KG1 (cell line): ENCODE measurements at places on chromosomes 1 and 21.

- DNase-seq, result no peak
Observed at GRCh38 chr21:44917446-44918106, 3.1 kb downstream of the ITGB2 start.

DNA sequence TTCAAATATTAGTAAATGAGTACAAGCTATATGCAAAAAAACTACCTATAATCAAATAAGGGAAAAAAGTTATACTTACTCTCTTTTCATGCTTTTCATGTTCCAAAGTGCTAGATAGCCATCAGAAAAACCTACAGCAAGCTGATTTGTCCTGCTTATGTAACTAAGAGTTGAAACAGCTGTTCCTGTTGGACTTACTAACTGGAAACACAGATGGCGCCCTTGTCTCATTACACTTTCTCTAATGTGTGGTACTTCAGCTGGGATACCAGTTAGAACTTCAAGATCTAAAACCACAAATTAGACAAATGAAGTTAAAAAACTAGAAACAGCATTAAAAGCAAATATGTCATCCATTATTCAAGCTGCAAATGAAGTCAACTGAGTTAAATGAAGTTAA, 24.3 kb downstream of the AHCTF1 start:
- DNase-seq, result no peak

DNA sequence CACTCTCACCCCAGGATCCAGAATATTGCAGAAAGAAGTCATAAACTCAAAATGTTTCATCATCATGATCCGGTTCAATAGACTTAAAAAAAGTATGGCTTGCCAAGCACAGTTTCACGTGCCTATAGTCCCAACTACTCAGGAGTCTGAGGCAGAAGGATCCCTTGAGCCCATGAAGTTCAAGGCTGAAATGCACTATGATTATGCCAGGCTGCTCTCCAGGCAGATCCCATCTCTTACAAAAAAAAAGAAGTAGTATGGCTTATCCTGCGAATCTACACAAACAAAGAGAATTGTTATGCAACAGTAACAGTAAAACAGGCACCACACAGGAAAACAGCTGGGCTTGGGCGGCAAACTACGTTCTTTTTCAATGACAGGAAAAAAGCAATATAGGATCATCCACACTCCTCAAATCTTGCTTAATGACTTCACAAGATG, 76.2 kb downstream of the EIF4G3 start:
- DNase-seq, result no peak

DNA sequence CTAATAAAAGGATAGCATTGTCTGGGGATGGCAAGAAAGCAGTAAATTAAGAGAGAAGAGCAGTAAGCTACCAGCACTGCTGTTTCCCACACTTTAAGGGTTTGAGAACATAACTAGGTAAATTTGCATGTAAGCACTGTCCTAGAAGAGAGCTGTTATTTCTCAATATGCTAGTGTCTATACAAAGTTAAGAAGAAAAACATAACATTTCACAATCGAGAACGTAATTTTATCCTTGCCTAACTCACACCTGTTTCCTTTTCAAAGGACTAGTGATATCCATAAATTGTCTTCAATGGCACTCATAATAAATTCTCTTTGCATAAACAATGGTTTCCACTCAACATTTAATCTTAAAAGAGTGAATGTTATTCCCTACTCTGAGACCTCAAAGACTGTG, 576.0 kb downstream of the PTBP2 start:
- no peak for DNase-seq

DNA sequence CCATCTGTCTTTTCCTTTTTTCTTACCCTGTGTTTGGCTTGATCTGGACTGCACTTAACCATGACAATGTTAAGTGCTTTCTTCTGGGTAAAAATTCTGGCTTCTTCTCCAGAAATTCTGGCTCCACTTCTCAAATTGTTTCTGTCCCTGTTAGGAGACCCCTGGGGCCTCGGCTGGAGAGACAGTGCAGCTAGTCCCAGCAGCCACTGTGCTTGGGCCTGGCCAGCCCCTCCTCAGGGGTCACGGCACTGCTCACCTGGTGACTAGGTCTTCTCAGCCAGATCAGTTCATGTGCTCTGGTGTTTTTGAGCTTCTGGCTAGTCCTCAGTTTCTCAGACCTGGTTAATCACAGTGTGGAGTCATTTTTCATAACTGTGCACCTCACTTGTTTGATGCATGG, 72.4 kb downstream of the ADARB1 start:
- DNase-seq, result no peak

DNA sequence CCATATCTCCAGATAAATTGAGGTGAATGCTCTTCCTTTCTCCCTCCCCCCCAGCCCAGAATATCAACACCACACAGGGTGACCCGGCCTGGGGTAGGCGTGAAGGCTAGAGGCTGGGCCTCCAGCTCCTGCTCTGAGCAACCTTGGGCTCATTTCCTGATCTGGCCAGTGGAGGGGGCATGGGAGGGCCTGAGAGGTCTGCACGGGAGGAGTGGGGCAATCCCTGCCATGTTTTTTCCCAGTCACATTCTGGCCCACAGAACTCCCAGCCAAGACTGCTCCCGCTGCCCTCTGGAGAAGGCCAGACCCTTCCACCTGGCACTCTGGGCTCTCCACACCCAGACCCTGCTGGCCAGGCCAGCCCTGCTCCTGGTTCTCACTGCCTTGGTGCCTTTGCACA, 3.9 kb downstream of the CLDN19 start:
- DNase-seq, result no peak

DNA sequence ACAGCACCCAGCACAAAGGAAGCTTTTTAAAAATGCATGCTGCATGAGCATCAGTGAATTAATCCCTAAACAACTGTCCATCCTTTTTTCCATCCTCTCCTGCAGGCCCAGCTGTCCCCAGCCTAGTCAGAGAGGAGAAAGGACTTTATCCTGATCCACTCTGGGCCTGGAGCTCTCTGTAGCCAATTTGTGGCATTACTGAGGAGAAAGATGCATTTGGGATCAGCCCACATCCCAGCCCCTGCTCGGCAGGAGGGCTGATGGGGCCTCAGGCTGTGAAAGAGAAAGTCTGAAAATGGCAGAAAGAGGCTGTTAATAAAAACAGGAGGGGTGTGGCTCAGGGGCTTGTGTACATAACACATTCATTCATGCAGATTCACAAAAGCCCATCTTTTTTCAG, 37.5 kb upstream of the ATP2B4 start:
- DNase-seq, result no peak

- DNase-seq, result no peak
Observed at GRCh38 chr1:237503292-237503691, 387.4 kb downstream of the ZP4 start.
